ENCODE measurements at places on chromosomes 2 and 18.

- no peak for DNase-seq
Measured at GRCh38 chr2:99933894-99934650, 208.3 kb downstream of the AFF3 start.

DNA sequence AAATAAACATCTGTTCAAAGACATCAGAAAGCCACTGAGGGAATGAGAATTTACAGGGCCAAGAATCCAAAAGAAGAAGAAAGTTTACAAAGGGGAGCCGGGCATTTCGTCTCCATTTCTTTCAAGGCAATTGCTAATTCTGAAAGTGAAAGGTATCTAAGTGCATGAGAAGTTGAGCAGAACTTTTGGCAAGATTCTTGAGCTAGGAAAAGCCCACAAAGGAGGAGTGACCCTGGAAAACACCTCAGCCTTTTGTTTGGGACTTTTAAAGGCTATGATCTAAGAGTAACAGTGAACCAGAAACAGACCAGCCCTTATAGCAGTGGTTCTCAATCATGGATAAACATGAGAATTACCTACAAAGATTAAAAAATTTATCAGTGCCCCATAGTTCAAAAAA lies 87.4 kb downstream of the MDH1 start:
- DNase-seq, result no peak

DNA sequence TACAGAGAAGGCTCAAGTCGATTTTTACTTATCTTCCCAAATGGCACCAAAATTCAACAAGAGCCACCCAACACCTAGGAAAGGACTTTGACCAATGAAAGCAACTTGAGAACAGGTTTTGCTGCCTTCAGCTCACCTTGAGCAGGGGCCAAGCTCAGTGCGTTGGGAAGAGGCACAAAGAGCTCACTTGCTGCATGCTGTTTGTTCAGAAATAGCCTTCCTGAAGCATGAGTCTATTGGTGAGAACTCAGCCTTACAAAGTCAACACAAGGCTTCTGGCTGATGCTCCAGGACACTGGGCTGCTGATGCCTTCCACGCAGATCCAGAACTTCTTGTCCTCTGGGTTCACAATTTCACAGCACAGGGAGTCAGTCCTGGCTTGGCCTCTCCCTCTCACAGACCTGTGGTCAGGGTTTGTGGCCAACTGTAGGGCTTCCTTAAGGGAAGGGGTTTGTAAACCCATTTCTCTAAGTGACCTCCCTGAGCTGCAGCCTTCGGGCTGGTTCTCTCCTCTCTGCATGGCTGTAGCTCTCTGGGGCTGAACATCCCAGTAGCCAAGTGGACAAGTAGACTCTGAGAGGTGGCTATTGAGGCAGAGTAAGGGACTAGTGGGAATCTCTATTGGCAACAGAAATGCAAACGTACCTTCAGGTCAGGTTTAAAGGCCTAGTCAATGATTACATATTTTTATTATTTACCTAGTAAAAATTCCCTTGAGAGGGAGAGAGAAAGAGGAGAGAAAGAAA lies 124.7 kb upstream of the GATA6 start:
- no peak for DNase-seq

DNA sequence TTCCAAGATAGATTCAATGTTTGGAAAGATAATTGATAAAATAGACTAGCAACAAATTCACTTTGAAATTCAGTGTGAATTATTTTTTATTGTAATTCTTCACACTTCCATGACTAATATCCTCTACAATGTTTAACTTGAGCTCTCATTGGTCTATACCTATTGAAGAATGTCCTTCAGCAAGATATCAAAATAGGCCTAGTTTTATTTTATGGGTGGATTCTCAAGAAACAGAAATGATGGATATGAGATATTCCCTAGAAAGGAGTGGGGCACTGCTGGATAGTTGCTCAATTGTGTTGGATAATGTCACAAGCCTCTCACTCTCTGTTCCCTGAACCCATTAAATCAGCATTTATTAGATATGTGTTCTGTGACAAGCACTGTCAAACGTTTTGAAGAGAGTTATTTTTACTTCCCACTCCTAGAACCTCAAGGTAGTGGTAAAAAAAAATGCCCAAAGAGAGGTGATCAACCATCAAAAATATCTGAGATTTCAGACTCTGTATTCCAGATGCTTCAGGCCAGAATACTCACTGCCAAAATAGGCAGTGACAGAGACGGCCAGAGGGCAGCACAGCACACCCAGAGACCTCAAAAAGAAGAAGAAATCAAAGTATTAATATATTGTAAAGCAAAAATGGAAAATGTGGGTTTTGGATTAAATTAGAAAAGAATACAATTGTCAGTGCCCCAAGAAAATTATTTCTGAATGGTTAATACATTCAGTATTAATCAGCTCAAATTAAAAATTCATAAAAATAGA lies 87.5 kb downstream of the TRIB2 start:
- no peak for DNase-seq

DNA sequence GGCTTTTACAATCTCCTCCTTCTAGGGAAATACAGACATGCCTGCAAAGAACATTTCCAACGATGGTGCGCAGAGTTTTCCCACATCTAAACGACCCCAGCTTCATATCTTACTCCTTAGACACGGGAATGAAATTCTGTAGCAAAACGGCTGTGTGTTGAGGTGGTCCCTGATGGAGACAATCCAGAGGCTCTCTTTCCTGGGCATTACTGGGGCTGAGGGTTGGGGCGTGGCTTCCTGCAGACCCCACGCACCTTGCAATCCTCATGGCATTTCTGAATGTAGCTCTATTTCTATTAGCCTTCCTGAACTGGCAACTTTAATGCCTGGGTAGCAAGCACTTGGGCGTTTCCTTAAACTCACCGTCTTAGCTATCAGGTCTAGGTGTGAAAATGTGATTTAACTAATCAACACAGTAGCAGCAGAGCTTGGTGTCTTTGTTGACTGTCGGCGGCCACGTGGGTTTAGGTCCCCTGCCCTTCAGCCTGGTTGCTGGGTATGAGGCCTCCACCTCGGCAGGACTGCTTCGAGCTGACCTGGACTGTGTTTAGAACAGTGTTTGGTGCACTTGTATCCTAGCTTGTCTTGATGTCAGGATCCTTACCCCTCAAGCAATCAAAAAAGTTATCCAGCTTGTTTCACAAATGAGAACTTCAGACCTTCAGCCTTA lies 242.8 kb downstream of the GBX2 start:
- no peak for DNase-seq

DNA sequence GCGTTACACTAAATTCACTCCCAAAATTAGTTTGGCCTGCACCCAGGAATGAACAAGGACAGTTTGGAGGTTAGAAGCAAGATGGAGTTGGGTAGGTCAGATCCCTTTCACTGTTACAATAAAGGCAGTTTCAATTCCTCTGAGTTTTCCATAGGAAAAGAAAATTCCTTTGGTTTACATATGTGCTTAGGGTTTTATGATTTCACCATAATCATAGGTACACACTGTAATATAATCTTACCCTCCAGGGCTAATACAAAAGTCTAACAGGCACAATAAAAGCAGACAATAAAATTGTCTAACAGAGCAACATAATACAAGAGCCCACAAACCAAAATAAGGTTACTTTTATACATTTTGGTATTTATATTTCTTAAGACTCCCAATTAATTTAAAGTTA lies 391.5 kb upstream of the KCNJ3 start:
- no peak for DNase-seq

DNA sequence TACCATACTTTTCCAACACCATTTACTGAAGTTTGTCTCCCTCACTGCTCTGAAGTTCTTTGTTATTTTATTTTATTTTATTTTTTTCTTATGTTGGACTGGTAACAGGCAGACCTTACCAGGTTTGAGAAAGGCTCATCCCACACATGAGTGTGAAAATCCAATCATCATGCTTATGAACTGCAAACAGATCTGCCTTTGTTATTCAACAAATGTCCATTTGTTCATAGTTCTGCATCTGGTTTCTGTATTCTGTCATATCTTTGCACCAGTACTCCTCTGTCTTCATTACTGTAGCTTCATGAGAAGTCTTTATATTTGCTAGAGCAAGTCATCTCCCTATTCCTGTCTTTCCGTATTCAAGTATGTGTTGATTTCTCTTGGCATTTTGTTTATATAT lies 5.3 kb downstream of the RNU2-63P start:
- no peak for DNase-seq

GRCh38 chr2:6750411-6751158 lies 115.1 kb downstream of the CMPK2 start:
- DNase-seq, result no peak

DNA sequence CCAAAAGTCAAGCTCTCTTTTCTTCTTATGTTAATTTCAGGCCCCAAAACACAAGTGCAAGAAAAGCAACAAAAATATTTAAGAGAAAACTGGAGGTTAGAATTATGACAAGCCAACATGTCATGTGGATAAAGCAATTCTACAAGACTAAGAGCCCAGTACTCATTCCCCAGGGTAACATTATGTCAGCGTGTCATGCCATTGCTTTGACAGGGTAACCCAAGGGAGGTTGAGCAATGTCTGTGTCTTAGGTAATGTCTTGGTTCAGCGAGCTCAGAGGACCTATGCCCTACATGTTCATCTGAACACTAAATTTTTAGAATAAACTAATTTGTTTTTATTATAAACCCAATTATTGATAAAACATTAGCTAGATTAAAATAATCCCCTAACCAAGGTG lies 173.2 kb upstream of the ZNF804A start:
- no peak for DNase-seq

DNA sequence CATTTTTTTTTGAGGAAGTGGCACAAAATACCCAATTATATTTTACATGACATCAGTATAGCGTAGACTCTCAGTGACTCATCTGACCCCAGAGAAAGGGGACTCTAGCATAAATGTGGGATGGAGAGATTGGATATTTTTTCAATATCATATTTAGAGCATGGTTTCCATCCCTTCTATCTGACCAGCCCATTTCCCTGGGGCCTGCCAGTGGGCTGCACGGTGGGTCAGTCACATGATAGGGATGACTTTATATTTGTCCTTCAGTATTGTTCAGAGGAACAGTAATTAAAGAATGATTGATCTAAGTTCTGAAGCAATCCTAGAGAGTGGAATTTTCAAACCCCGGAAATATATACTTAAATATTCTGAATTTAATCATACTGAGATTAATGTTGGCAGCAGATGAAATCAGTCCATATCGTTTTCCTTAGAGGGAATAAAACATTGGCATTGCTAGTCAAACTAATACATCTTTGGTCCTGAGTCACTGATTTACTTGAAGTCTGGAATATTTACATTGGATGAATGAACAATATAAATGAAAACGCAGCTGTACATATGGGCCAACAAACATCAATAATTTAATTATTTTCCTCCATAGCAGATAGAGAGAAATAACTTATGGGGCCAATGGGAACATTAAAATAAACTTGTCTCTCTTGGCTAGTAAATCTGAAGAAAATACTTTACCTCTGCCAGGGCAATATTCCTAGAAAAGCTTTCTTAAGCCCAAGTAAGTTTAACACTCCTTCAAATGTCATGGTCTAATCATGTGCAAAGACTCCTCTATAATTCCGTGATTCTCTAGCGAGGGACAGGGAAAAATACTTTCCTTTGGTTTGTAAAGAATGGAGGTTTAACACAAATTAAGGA lies 563.6 kb upstream of the PKDCC start:
- no peak for DNase-seq

GRCh38 chr18:69996951-69997798 lies 49.5 kb upstream of the CD226 start:
- DNase-seq, result no peak

DNA sequence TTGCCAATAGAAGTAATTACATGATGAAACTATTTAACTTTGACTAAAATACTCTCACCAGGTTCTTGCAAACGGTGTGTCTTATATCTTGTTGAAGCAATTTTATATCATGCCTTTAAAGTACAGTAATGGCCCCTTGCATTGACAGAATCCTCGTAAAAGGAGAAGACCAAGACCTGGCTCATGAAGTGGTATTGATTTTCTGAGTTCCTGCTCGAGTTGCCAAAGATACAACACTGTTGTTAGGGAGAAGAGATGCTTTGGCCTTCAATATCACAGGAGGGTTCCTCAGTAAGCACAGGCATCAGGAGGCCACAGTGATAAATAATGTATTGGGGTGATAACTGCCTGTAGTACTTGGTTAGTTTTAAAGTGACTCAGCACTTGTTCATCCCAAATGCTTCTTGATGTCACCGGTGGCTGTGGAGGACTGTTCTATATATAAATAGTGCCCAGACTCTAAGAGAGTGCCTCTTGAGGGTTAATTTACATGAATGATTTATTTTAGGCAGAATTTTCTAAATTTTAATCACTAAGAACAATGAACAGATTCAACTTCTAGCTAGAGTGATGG lies 571.7 kb upstream of the FANCL start:
- no peak for DNase-seq

DNA sequence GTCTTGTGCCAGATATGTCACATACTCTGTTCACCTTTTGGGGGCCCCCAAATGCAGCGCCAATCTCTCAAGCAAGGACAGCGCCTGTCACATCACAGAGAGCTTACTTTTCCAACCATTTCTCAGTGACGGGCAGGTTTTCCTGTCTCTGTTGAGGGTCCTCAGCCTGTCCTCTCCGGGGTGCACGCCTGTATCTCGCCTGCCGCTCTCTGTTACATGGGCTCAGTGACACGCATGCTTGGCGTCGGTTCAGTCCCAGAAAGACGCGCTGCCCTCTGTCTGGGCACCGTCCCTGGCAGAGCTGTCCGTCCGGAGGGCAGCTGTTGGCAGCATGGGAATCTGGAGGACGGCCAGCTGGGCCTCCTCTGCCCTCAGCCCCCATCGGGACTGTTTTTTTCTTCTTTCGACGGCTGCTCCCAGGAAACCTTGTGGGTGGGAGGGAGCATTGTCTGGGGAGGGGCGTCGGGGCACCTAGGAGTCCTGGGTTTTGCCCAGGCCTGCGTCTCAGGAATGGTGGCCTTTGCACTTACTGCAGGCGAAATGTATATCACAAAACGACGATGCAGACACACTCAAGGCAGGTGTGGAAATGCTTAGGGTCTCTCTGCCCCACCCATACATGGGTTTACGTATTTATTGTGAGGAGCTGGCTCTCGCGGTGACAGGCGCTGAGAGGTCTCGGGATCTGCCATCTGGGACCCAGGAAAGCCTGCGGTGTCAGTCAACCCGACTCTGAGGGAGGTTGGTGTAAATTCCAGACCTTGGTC lies 30.9 kb downstream of the RTP5 start:
- no peak for DNase-seq

- DNase-seq, result no peak
Measured at GRCh38 chr2:112642561-112642960, 3.2 kb upstream of the SLC20A1 start.

- DNase-seq, result no peak
Measured at GRCh38 chr2:21021430-21021829, 22.4 kb downstream of the APOB start.

- no peak for DNase-seq
Measured at GRCh38 chr2:85819811-85820510, 66.2 kb downstream of the ATOH8 start.

GRCh38 chr2:35080231-35080910 lies 1275.2 kb upstream of the CRIM1 start:
- no peak for DNase-seq

- no peak for DNase-seq
Measured at GRCh38 chr2:197255543-197255942, 55.0 kb downstream of the ANKRD44 start.

GRCh38 chr2:128437204-128437565 lies 118.5 kb upstream of the HS6ST1 start:
- no peak for DNase-seq
